ENCODE measurements at places on chromosomes 6 and 20.

GRCh38 chr6:23547851-23548250 lies 578.2 kb upstream of the NRSN1 start:
- DNase-seq, result no peak

- DNase-seq, result peak; percentile 25
Measured at GRCh38 chr6:141398949-141399348, 733.8 kb upstream of the GJE1 start.

GRCh38 chr6:66995669-66996068 lies 1288.6 kb upstream of the EYS start:
- DNase-seq, result no peak

- DNase-seq, result peak; percentile 67
Measured at GRCh38 chr20:15555913-15556312, 1017.3 kb downstream of the KIF16B start.

DNA sequence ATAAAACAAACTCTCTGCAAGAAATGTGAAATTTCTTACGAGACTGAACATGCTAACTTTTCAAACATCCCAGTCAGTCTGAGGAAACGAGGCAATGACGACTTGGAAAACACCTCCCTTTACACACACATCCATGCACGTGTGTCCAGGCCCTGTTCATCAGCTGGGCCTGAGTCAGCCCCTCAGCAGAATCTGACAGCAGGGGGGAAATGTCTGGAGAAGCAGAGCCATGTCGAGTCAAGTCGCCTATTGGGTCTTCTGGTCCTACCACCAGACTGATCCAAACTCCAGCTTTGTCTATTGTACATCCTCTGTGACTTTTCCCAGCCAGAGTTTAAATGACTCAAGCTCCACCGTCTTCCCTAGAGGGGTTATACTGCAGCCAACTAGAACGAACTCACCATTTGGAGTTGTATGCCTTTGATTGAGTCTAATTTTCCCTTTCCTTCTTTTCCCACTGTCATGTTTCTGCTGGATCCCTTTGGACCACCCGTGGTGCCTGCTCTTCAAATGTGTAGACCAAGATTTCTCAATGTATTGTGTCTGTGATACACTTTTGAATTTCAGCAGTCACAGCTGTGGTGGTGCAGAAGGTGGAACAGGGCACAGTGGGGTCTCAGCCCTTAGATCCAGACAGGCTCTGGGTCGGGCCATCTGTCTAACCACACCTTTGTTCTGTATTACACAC lies 254.0 kb downstream of the CDC5L start:
- DNase-seq, result no peak
